Jurkat, Clone E6-1 (cell line): ENCODE measurements at places on chromosomes 11 and 22.

GRCh38 chr11:37449146-37449545 is 851.1 kb upstream of the RAG2 start:
- DNase-seq: peak; percentile 21

- DNase-seq: no peak
These were observed 2.9 kb upstream of the RFPL1 start for GRCh38 chr22:29435236-29436136.

DNA sequence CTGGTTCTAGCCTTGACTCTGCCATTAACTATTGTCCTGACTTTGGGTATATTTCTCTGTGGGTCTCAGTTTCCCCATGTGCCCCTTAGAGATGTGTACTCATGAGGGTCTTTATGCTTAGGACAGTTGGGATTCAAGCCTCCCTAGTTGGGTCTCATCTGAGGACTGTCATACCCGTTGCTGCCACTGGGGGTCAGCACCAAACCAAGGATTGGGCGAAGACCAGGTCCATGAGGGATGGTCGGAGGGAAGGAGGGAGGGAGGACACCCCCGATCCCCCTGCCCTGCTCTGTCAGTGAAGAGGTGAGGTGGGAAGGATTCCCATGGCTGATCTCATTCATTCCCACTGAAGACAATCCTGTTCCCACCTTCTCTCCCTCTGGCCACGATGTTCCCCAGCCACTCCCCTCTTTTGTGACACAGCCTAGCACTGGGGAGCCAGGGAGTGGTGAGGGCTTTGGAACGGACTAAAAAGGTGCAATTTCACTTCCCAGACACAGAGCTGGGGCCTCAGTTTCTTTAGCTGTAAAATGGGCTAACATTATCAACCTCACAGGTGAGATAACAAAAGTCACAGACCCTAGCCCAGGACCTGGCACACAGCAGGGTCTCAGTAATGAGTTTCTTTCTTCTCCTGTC is 12.4 kb upstream of the KLHL35 start:
- peak; percentile 34 for DNase-seq

GRCh38 chr11:43638717-43639116 is 41.8 kb upstream of the HSD17B12 start:
- DNase-seq: no peak

DNA sequence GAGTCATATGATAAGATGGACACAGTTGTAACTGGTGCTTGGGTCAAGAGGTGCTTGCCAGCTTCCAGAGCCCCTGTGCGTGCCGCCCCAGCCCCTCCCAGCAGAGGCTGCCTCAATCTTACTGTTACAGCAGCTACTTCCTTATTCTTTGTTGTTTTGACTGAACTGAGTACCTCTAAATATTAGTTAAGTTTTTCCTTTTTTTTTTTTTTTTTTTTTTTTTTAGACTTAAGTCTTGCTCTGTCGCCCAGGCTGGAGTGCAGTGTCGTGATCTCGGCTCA is 8.8 kb downstream of the ZBED4 start:
- DNase-seq: no peak

DNA sequence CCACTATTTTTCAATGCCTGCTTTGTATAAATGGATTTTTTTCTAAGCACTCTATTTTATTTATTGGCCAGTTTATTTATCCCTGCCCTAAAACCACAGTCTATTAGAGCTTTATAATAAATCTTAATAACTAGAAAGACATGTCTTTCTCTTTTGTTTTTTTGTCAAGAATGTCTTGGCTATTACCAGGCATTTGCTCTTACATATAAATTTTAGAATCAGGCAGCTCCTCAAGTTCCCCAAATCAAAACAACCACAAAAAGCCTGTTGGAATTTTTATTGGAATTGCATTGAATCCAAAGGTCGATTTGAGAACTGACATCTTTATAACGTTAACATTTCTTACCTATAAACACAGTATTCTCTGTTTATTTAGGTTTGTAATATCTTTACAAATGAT is 85.8 kb upstream of the SC5D start:
- no peak for DNase-seq

DNA sequence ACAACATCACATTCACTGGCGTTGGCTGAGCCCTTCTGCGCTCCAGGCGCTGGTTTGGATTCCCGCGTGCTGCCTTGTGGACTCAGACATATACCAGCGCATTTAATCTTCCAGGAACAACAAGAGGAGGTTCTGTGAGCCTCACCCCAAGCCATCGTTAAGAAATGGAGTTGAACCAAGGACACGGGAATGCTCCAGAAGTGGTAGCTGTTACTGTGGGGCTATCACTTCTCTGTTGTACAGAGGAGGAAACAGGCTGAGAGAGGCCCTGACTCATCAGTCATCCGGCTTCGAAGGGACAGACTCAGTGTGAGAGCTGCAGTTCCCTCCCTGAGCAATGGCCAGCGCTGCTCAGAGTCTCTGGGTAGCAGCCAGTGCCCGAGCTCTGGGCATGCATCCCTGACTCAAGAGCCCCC is 291.3 kb downstream of the TBC1D22A start:
- DNase-seq: no peak

- DNase-seq: no peak
These were observed 10.6 kb upstream of the C11orf58 start for GRCh38 chr11:16727806-16728205.

DNA sequence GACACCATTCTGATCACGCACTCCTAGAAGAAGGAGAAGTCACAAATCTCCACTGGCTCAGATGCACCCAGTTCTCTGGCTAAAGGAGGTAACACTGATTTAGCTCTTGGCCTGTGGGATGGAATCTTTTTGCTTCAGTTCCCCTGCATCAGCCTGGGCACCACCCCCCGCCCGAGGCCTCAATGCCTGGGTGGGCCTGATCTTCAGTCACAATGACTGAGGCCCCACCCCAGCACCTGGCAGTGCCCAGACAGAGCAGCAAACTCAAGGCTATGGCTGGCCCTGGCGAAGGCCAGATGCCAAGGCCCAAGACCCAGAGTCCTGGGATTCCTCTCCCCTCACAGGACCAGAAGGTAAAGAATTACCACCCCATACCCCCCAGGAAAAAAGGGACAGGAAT is 5.0 kb downstream of the CYB561A3 start:
- DNase-seq: no peak

DNA sequence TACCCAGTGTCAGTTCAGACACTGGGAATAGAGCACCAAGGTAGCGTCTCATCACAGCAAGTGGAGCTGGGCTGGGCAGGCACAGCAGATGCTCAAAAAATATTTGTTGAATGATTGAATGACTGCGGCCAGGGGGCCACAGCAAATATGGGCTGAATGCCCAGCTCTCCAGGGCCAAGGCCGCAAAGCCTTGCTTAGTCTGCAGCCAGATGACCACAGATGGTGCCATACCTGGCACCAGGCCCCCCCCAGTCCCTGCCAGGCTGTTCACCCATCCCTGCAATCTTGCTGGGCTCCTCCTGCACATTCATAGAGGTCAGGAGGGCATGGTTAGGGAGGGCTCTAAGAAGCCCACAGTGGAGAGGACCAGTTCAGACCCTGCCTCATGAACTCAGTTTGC is 32.9 kb downstream of the ZC3H7B start:
- no peak for DNase-seq

DNA sequence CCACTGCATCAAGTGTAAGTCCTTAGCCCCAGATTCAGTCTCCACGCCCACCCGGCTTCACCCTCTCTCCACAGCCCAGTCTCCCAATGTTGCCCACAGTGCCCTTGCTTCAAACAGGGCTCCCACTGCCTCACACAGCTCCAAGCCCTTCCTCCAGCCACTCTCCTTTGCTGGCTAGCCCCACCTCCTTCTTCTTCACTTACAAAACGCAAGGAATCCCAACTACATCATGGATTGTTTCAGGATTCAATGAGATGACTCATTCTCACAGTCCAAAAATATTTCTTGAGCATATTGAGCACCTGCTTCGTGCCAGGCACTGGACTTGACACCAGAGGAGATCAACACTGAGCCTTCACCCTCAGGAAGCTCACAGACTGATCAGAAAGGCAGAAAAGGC is 533.5 kb downstream of the BUD13 start:
- DNase-seq: no peak

DNA sequence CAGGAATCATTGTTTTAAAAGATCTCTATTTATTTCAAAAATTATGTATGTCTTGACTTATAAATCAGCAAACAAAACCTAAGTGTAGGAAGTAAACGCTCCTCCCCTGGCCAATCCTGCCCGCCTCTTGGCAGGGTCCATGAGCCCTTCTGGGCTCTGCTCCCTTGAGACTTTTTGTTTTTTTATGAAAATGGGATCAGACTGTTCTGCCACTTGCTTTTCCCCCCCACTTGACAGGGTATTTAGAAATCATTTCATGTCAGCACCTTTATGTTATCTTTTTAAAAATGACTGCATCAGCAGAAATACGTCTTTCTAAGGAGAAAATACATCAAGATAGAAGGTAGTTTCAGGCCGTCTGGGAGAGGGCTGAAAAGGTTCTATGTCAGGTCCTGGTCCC is 35.6 kb downstream of the FBLN1 start:
- DNase-seq: no peak

DNA sequence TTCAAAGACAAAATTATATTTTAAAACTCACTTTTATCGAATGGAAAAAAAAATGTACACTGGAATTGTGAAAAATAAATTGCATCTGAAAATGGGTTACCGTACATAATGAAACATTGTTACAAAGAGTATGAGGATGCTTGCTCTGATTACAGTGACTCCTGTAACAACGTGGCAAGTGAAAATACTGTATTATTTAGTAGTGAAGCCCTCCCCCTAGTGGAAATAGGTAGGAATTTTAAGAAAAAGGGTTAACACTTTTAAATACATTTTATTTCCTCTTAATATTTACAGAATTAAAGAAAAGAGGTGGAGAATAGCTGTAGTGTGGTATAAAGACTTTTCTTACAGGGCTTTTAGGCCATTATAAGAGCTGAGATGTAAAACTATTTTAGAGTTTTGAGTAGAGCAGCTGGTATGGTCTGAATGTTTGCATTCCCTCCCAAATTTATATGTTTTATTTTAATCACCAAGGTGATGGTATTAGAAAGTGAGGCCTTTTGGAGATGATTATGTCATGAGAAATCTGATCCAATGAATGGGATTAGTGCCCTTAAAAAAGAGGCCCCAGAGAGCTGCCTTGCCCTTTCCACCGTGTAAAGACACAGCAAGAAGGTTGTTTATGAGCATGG is 25.2 kb downstream of the FAM76B start:
- DNase-seq: peak; percentile 57
